ENCODE measurements at places on chromosomes 1 and 21. TPM values are rescaled to one million over a fixed set of nuclear protein-coding genes. Genes with fewer than 3 reads are reported as not detected.

The SRGAP2 gene
- total RNA-seq = 34.4 TPM

GRCh38 chr1:37274938-37275631, 199.3 kb upstream of the ZC3H12A start:
- DNase-seq = no peak

DNA sequence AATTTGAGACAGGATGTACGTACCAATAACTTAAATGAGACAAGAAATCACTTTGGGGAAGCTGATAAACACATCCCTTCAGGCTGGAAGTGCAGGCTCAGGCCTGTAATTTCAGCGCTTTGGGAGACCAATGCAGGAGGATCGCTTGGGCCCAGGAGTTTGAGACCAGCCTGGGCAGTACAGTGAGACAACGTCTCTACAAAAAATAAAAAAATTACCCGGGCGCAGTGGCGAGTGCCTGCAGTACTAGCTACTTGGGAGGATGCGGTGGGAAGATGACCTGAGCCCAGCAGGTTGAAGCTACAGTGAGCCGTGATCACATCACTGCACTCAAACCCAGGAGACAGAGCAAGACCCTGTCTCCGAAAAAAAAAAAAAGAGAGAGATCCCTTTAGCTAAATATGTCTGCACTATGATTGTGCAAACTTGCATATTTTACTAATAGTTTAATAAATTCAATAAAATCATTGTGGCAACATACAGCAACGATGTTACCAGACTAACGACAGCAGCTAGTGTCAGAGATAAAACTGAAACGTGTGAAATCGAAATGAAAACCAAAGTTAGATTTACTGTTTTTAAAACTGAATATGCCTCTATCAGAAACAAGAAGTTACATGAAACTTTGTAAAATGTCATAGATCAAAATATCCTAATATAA, 54.7 kb downstream of the CD2 start:
- DNase-seq = no peak

The THEM5 gene
- total RNA-seq = not detected

DNA sequence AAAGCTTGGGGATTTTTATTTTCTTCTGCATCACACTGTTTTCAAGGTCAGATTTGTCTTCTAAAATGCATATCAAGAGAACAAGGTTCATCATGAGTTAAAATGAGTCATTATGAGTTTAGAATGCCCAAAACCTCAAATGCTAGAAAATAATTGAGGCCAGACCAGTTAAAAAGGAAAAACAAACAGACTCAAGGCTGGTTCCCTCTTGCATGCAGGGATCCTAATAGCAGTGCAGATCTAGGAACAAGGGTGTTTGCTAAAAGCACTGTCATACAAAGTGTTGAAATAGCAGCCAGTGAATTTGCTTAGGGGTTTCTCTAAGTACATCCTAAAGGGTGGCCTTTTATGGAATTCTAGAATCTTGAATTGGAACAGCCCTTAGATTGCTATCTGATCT, 15.3 kb downstream of the BEND5 start:
- DNase-seq = peak; percentile 21

The MAP3K7CL gene
- total RNA-seq = 44.1 TPM

The EXO1 gene
- 37.7 TPM for total RNA-seq

- no peak for DNase-seq
Measured at GRCh38 chr1:200090252-200091159, 63.0 kb downstream of the NR5A2 start.

The OVAAL gene
- total RNA-seq = 0.11 TPM

GRCh38 chr1:9126511-9126910, 2.4 kb downstream of the GPR157 start:
- no peak for DNase-seq

DNA sequence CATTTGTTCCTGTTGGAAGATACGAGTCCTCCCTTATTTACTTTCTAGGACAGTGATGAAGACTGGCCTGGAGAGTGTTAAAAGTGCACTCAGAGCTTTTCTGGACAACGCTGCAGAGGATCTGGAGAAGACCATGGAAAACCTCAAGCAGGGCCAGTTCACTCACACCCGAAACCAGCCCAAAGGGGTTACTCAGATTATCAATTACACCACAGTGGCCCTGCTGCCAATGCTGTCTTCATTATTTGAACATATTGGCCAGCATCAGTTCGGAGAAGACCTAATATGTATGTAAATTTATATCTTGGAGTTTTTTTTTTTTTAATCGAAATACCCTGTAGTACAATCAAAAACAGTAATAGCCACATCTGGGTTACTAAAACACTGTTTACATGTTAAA, 190.5 kb downstream of the ZP4 start:
- DNase-seq = no peak

- DNase-seq = no peak
Measured at GRCh38 chr1:14778541-14778897, 180.0 kb downstream of the KAZN start.
